Inflammatory macrophage (primary cell): ENCODE measurements at places on chromosomes 2 and 18.

DNA sequence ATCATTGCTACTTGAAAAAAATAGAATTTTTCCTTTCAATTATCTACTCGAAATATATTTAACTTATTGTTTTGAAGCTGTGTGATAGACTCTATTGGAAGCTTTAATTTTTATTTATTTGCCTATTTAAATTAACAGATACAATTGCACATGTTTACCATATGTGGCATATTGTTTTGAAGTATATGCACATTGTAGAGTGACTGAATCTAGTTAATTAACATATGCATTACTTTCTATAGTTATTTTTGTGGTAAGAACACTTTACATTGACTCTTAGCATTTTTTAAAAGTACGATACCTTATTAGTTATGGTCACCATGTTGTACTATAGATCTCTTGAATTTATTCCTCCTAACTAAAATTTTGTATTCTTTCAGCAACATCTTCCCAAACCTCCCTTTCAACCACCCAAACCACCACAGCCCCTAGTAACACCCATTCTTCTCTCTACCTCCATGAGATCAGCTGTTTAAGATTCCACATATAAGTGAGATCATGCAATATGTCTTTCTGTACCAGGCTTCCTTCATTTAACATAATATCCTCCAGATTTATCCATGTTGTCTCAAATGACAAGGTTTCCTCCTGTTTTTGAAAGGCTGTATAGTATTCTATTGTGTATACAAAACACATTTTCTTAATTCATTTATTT lies 58.5 kb upstream of the SPHKAP start:
- no peak for DNase-seq

- no peak for DNase-seq
Observed at GRCh38 chr2:6214471-6214870, 522.3 kb downstream of the SOX11 start.

- DNase-seq = no peak
Observed at GRCh38 chr18:35917043-35917442, 55.4 kb upstream of the RMP24 start.

DNA sequence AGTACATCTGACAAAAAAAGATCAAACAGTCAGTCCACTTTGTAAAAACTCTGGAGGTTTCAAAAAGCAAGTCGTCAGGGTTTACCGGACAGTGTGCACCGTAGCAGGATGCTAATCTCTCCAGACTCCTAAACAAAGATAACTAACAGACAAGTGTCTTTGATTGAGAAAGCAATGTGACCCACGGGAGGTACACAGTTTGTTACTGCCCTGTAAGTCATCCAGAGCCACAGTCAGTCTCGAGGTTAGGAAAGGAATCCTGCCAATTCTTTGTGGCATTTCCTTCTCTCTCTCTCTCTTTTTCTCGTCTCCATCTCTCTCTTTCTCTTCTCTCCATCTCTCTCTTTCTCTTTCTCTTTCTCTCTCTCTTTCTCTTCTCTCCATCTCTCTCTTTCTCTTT lies 42.8 kb downstream of the LRRTM4 start:
- DNase-seq = no peak

GRCh38 chr2:47303341-47304148 lies 99.4 kb upstream of the MSH2 start:
- DNase-seq = peak; percentile 21

DNA sequence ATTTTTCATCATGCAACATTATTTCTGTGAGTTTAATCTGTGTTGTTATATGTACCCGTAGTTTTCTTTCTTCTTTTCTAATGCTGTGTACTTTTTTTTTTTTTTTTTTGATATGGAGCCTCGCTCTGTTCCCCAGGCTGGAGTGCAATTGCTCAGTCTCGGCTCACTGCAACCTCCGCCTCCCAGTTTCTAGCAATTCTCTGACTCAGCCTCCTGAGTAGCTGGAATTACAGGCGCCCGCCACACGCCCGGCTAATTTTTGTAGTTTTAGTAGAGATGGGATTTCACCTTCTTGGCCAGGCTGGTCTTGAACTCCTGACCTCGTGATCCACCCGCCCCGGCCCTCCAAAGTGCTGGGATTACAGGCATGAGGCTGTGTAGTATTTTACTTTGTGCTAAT lies 155.4 kb downstream of the GALR1 start:
- no peak for DNase-seq

- no peak for DNase-seq
Observed at GRCh38 chr2:85447222-85447585, 28.7 kb downstream of the SH2D6 start.

DNA sequence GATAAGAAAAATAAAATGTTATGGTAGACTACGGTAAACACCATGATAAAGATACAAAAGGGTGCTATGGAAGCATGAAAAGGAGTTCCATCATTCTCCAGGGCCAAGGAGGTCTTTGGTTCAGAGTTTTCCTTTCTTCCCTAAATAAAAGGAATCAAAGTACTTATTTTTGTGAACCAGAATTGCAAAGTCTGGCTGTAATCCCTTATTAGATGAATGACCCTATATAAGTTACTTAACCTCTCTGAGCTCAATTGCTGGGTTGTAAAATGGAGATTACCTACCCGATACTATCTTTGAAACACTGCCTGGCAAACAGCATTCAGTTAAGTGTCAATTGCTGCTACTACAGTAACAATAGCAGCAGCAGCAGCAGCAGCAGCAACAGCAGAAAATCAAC lies 90.0 kb downstream of the C2orf74 start:
- DNase-seq = no peak

GRCh38 chr2:86441392-86441881 lies 266 bp downstream of the KDM3A start:
- DNase-seq = no peak

- DNase-seq = no peak
Observed at GRCh38 chr2:121640380-121641316, 8.6 kb downstream of the CLASP1 start.

GRCh38 chr2:43718530-43719124 lies 42.4 kb upstream of the C1GALT1C1L start:
- DNase-seq = no peak

DNA sequence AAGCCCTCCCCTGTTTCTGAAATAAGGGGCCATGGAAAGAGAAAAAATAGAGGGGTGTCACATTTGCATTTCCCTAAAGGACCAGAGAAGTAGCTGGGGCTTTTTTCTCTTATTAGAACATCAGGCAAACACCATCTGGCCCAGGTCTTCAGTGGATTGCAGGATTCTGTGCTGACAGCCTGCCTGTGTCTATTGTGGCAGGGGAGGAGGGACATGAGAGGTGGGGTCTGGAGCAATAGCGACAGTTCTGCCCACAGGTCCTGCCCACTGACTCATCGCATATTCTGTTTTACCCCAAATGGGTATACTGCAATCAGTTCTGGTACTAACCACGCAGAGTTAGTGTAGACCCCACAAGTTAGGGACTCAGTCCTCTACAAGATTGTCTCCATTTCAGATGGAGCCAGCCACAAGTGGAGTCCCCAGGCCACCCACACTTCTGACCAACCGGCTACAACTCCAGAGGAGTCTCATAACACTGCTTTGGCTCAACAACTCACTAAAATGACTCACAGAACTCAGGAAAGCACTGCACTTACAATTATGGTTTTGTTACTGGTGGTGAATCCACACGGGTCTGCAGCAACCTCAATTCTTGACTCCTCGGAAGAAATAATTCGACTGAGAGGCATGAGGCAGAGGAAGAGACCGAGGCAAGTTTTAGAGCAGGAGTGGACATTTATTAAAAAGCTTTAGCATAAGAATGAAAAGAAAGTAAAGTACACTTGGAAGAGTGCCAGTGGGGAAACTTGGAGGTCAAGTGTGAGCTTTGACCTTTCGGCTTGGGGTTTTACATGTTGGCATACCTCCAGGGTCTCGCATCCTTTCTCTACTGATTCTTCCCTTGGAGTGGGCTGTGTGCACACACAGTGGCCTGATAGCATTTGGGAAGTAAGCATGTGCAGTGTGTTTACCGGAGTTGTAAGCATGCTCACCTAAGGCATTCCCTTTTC lies 146.4 kb upstream of the SPATS2L start:
- DNase-seq = no peak

GRCh38 chr2:26492749-26493515 lies 15.0 kb upstream of the OTOF start:
- peak; percentile 45 for DNase-seq

- no peak for DNase-seq
Observed at GRCh38 chr2:8418721-8419120, 263.1 kb upstream of the ID2 start.

GRCh38 chr2:216160786-216161185 lies 51.6 kb downstream of the XRCC5 start:
- DNase-seq = no peak

GRCh38 chr18:56028514-56028913 lies 440.5 kb upstream of the TCF4 start:
- DNase-seq = no peak

DNA sequence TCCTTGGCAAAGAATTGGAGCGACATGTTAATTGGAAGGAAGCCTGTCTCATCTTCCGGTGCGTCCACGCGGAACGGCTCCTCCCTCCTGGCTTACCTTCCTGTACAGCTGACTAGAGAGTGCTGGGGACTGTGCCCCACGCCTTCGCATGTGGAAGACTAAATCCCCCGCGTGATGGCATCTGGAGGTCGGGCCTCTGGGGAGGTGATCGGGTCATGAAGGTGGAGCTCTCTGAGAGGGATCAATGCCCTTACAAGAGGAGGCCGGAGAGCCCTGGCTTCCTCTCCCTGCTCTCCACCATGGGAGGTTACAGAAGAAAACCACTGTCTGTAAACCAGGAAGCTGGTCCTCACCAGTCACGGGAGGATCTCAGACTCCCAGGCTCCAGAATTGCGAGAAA lies 104.1 kb upstream of the OTOS start:
- DNase-seq = no peak

GRCh38 chr18:79583426-79583825 lies 96.2 kb upstream of the CTDP1 start:
- no peak for DNase-seq

DNA sequence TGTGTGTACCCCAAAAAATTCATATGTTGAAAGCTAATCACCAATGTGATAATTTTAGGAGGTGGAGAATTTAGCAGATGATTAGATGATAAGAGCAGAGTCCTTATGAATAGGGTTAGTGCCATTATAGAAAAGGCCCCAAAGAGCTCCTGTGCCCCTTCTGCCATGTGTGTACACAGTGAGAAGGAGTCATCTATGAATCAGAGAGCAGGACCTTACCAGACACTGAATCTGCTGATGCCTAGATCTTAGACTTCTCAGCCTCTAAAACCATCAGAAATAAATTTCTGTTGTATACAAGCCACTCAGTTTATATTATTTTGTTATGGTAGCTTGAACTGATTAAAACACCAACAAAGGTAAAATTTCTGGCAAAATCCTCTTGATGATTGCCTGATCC lies 560.0 kb upstream of the CDH2 start:
- DNase-seq = no peak

- DNase-seq = no peak
Observed at GRCh38 chr2:48723129-48723528, 32.4 kb downstream of the LHCGR start.

GRCh38 chr2:40690525-40690924 lies 238.6 kb upstream of the SLC8A1 start:
- DNase-seq = no peak

DNA sequence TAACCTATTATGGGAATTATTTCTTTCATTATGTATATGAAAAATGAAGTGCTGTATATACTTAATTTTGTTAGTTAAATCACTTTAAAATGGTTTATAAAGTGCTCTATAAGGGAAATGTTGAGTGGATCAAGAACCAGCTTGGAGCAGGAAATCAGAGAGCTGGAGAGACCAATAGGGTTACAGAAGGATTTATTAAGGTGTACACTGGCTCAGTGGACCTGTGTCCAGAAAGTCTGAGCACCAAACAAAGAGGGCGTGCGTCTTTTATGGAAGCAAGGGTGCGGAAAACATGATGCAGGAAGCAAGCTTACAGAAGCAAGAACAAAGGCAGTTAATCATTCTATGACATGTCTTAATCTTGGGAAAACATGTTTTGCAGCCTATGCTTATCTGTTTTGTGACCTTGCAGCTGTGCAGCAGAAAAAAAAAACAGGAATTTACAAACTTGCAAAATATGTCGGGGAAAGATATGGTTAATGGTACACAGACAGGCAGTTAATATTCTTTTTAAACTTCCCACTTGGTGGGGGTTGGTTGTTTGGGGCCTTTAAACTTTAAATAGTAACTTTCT lies 65.2 kb upstream of the SLC35G4 start:
- DNase-seq = no peak

DNA sequence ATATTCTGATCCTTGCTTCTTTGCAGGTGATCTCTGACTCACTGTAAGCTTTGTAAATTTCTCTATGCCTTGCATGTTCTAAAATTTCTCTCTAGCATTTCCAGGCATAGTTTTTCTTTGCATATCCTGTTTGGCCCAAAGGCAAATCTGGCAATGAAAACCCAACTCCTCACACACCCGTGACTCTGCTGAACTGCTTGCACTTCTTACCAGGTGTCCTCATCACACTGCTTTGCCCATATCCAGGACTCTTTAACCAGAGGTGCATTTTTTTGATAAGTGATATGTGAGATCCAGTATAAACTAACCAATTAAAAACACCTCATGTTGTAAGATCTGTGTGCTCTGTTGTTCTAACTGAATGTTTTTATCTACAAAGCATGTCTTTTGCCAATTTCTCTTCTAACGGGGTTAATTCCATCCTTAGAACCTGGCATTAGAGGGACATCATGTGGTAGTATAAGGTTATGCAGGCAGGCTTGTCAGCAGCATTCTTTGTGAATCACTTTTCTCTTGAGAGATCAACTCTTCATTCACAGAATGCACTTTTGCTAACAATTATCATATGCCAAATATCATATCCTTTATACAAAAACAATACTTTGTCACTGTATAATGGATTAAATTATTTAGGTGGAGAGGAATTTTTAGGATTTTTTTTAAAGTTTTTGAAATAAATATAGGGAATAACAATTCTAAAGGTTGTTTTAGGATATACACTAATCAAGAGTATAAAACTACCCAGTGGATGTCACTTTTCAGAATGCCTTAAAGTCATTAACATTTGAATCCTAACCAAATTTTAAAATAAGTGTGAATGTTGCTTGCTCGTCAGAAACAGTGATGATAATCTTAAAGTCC lies 20.8 kb upstream of the TMX3 start:
- peak; percentile 54 for DNase-seq

DNA sequence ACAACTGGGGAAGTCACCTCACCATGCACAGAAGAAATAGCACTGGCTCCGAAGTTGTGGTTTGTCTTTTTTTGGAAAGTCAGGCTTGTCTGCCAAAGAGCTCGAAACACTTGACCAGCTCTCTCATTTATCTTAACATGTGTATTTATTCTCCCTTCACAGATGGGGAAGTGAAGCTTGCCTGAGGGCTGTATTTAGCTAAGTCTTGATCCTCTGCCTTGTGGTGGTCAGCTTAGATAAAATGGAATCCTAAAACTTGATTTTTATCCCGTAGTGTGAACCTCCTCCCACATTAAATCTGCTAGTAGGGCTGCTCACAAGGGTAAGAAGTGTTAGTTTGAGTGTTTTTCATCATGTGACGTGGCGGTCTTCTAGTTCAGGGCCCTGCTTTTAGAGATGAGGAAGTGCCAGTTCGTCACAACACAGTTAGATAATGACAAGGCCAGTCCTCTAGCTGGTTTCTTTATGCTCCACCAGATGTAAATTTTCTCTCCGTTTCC lies 89.7 kb downstream of the TMEM247 start:
- DNase-seq = peak; percentile 84

- no peak for DNase-seq
Observed at GRCh38 chr2:12928775-12929401, 212.2 kb downstream of the TRIB2 start.
